Stimulated activated CD8-positive, alpha-beta memory T cell treated with anti-CD3 and anti-CD28 coated beads, Interleukin-4, amount 100 ng/mL, for 1 hour (primary cell): ENCODE measurements at places on chromosomes 3 and 15.

GRCh38 chr3:58037141-58037910, 29.1 kb downstream of the FLNB start:
- no peak for DNase-seq

- DNase-seq: no peak
These were observed 372.7 kb downstream of the EDEM1 start for GRCh38 chr3:5560199-5560598.

- no peak for DNase-seq
These were observed 240.9 kb upstream of the EIF1B start for GRCh38 chr3:40068636-40069035.

GRCh38 chr3:98843266-98843959, 58.1 kb downstream of the DCBLD2 start:
- DNase-seq: no peak

- no peak for DNase-seq
These were observed 153.9 kb downstream of the APBA2 start for GRCh38 chr15:29039466-29040369.
